NCI-H526 (cell line): ENCODE measurements at places on chromosomes 13 and 19.

- DNase-seq = no peak
These were observed 52.7 kb downstream of the TRPM4 start for GRCh38 chr19:49210108-49210900.

DNA sequence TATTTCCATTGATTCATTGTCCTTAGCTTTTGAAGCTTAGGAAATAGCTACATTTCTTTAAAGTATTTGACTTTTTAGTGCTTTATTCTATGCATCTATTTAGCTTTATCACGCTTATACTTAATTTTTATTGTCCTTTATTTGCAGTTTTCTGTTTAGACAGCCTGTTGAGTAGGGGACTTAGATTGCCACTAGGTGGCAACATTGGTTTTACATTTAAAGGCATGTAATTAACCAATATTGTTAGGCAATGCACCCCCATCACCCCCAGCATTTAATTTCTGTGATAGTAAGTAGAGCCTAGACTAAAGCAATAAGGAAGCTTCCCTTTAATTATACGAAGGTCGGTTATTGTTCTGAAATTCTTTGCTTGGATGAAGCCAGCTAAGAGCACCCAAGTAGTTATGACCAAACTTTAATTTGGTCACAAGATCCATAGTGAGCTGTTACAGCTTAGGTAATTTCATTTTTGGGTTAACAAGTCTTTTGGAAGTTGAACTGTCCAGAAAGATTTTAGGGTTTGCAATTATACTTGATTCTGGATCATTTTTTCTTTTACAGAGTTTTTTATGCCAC, 36.5 kb downstream of the B3GLCT start:
- peak; percentile 36 for DNase-seq

DNA sequence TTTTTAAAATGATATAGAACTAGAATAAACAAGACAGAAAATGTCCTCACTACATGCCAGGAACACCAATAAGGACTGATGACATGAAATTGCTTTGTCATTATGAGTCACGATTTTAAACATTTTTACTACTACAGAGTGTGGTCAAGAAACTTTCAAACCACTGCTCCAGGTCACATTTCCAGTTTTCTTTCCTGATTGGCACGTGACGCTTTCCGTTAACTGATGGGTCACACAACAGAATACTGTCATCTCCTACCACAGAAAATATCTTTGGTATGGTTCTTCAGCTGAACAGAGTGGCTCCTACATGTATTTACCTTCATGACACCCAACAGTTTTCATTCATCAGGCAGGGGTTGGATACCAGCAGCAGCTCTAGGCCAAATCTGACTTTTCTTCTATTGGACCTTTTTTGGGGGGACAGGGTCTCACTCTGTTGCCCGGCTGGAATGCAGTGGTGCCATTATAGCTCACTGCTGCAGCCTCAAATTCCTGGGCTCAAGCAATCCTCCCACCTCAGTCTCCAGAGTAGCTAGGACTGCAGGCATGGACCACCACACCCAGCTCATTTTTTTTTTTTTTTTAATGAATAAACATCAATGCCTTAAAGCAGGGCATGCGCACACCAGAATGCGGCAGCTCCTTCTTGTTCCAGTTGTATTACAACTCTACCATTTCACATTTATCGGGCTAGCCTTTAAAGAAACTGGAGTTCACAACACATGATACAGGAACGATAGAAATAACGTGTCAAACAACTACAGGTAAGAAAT, 147.4 kb downstream of the RNF17 start:
- no peak for DNase-seq

GRCh38 chr19:15937771-15938170, 3.4 kb upstream of the CYP4F11 start:
- DNase-seq = no peak

- DNase-seq = no peak
These were observed 2.0 kb downstream of the ZNF57 start for GRCh38 chr19:2902590-2903218.

DNA sequence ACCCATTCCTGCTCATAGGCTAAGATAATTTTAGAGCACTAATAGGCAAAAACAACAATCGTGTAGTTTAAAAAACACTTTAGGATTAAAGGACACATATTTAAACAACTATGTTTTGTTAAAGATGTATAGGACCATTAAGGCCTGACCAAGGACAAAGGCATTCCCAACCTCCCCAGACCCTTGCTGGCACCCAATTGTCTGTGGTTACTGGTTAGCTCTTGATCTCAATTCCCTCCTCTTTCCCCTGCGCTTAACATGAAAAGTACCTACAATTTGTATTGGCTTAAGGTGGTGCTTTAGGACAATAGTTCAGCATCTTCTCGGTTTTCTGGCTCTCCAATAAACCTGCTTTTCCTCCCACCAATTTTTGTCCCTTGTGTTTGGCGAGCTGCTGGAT, 51.0 kb downstream of the TEX26 start:
- no peak for DNase-seq

GRCh38 chr13:106507560-106508274, 27.7 kb downstream of the EFNB2 start:
- DNase-seq = no peak

DNA sequence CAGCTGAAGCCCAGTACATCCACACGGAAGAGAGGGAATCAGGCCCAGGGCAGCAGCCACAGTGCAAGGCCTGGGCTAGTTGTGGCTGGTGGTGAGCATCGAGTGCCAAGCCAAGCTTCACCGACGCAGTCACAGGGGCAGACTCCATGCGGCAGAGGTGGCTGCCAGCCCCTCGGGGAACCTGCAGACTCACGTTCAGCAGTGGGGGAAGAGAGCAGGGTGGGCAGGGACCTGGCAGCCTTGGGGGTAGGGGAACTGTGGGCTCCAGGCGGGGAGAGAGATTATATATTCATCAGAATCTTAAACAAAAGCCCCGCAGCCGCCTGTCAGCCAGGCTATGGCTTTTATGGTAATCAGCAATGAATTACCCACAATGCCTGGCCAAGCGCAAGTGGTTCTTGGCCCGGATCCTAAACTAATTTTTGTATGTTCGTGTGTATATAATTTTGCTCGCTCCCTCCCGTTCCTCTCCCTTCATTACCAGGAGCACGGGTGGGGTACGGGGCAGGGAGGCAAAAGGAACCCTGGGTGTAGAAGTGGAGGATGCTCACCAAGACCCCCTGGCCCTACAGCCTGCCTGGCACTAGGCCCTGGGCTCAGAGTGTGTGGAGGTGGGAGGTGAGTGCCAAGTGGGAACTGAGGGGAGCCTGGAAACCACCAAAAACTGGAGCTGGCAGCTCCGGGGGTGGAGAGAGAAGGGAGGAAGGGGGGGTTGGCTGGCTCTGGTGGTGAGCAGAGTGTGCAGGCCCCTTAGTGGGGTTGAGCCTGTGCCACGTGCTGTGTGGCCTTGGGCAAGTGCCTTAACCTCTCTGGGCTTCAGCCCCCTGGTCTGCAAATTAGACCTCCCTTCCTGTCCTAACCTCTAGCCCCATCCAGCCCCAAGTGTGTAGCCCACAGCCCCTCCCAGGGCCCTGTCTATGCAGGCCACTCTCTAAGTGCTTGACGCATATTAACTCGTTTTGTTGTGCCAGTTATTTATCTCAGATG, 31.9 kb downstream of the PTPRS start:
- peak; percentile 85 for DNase-seq

- no peak for DNase-seq
These were observed 3.0 kb downstream of the GTPBP3 start for GRCh38 chr19:17340302-17340870.

DNA sequence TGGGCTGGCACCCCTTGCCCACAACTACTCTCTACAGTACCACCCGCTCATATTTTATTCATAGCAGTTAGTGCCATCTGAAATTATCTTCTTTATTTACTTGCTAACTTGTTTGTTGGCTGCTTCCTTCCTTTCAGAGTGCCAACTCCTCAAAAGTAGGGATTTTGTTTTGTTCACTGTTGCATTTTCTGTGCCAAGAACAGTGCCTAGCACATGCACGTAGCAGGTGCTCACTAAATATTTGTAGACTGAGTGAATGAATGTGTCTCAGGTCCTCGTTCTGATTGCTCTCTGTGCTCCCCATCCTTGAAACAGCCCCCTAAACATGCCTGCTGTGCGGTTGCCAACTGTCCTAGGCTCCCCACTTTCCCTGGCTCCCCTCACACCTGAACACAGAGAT, 1.5 kb downstream of the GIPC1 start:
- no peak for DNase-seq

- no peak for DNase-seq
These were observed 9.6 kb upstream of the LATS2 start for GRCh38 chr13:21071015-21071414.

DNA sequence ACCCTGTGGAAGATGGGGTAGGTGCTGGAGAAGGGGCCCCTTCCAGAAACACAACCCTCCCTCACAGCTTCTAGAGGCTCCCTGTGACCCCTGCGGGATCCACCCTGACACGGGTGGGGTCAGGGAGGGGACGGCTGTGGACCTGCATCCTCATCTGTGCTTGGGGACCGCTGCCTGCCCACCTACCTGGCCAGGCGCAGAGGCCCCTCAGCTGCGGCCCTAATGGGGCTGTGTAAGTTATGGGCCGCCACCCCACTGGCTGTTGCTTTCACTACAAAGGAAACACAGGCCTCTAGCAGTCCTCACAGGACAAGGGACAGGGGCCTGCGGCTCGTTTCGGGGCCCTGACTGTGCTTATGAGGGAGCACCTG, 7.0 kb upstream of the CTXN1 start:
- DNase-seq = no peak

DNA sequence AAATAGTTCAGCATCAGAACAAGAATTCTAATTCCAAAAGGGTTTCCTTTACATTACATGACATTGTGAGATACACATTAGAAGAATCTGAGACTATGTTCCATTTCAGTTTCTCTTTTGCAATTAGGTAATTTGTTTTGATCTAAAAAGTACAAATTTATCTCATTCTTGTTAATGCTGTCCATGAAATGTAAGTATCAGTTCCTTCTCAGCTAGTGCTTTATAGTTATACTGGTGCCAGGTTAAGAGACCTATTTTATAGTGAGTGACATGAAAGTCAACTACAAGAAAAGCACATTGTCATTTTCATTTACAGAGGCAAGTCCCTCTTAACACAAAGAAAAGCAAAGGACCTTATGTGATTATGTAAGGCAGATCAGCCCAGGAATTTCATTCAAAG, 43.9 kb downstream of the RCBTB2 start:
- DNase-seq = no peak

DNA sequence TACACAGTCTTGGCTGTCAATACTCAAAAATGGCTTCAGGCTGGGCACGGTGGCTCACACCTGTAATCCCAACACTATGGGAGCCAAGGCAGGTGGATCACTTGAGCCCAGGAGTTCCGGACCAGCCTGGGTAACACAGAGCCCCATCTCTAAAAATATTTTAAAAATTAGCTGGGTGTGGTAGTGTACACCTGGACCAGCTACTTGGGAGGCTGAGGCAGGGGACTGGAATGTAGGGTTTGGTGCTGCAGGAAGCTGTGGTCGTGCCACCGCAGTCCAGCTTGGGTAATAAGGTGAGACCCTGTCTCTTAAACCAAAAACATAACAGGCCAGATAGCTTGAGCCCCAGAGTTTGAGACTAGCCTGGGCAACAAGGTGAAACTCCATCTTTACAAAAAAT, 6.7 kb upstream of the CHERP start:
- no peak for DNase-seq

GRCh38 chr13:36819739-36820090, 693 bp downstream of the RFXAP start:
- peak; percentile 32 for DNase-seq
